Activated CD4-positive, alpha-beta T cell treated with anti-CD3 and anti-CD28 coated beads for 24 hours (primary cell): ENCODE measurements at places on chromosomes 5 and 9.

DNA sequence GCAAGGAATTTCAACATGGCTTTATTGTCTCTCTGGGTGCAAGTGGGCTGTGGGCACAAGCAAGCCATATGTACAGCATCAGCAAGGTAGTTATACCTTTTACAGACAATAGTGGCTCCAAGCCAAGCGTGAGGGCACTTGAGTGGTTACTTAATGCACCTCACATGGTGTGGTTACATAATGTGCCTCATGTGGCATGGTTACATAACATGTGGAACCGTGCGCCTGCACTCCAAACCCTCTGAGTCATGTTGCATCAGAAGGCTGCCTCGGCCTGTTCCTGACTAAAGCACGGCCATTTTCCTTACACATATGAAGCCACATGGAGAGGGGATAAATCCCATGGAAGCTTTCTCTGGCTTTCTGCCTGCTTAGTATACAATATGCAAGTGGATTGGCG is 150.9 kb downstream of the OSTF1 start:
- no peak for DNase-seq

DNA sequence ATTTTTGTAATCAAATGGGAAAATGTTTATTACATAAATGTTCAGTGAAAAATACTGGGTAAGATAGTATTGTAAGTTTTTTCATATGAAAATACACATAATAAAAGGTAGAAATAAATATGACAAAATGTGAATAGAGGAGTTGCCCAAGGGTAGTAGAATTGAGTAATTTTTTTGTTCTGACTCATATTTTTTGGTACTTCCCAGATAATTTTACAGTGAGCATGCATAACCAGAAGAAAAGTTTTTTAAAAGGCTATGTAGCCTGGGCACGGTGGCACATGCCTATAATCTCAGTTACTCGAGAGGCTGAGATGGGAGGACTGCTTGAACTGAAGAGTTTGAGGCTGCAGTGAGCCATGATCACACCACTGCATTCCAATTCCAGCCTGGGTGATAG is 116.9 kb downstream of the PIP5K1B start:
- no peak for DNase-seq

GRCh38 chr5:100858987-100859545 is 44.0 kb downstream of the ST8SIA4 start:
- DNase-seq: no peak

DNA sequence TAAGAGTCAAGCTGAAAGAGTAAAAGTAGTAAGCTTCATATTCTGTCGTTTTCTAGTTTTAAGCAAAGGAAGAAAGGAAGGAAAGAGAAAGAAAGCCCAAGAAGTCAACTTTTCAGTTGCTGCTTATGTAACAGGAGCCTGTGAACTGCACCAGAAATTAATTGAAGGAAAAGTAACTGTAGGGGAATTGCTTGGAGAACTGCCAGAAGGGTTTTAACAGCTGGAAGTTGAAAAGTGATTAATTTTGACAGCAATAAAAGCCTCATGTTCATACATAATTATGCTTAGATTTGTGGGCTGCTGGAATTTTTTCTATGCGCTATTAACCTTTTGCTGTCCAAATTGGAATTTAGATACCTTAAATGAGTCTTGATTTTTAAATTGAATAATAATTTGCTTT is 255.7 kb downstream of the ENC1 start:
- DNase-seq: no peak

DNA sequence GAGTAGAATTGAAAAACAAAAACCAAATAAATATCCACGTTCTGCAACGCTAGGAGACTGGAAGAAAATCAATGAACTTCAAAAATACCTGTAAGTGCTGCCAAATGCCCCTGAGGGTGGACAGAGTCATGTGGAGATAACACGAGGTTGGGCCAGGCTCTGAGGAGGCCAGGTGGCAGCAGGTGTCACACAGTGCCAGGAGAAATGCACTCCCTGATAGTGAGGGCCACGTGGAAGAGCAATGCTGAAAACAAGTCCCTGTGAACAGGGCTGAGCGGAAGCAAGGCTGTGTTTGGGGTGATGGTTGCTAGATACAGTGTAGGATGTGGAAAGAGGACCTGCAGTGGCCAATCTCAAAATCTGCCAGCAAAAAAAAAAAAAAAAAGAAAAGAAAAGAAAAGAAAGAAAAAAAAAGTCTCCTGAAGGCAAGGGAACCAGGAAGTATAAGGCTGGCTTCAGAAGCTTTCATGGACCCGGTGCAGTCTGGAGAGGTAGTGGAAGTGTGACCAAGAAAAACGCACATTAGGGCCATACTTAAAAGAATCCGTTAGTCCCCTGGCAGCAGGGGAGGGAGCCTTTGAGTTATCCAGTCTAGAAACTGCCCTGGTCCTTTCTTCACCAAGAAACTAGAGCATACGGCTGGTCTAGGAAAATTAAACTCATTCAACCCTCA is 16.8 kb downstream of the C1QTNF3 start:
- DNase-seq: no peak

DNA sequence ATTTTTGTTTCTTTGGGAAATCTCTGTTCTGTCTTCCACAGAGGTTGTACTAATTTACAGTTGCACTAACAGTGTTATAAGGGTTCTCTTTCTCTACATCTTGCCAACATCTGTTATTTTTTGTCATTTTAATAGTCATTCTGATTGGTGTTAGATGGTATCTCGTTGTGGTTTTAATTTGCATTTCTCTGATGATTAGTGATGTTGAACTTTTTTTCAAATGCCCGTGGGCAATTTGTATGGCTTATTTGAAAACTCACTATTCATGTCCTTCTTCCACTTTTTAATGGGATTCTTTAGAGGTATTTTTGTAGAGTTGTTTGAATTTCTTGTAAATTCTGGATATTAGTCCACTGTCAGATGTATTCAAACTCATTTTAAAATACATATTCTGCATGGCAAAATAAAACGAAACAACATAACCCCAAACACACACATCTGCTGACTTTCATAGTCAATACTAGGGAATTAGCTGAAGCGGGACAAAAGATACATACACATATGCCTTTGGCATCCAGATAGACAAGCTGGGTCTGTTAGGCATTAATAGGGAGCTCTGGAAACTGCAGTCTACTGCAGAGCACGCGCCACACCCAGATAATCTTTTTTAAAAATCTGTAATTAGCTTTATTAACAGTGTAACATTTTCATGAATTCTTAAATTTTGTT is 5.8 kb upstream of the SPATA31C2 start:
- DNase-seq: no peak

DNA sequence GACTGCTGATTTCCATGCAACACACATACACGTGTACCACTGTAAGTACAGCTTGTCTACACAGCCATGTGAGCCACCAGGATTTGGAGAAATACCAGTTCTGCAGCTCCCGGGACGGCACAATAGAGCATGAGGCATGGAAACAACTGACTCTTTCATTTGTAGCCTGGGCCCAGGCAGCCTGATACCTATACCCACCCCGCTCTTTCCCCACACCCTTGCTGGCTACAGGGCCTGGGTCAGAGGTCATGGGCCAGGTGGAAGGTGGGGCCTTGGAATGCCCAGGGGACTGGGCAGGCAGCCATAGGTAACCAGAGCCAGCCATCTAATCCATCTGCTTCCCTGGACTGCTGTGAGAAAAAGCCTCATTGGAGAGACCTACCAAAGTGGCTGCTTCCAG is 39.0 kb upstream of the ZSWIM6 start:
- DNase-seq: no peak

GRCh38 chr9:86662890-86663468 is 284.3 kb downstream of the GAS1 start:
- no peak for DNase-seq

GRCh38 chr5:104412649-104413240 is 850.2 kb upstream of the NUDT12 start:
- no peak for DNase-seq

DNA sequence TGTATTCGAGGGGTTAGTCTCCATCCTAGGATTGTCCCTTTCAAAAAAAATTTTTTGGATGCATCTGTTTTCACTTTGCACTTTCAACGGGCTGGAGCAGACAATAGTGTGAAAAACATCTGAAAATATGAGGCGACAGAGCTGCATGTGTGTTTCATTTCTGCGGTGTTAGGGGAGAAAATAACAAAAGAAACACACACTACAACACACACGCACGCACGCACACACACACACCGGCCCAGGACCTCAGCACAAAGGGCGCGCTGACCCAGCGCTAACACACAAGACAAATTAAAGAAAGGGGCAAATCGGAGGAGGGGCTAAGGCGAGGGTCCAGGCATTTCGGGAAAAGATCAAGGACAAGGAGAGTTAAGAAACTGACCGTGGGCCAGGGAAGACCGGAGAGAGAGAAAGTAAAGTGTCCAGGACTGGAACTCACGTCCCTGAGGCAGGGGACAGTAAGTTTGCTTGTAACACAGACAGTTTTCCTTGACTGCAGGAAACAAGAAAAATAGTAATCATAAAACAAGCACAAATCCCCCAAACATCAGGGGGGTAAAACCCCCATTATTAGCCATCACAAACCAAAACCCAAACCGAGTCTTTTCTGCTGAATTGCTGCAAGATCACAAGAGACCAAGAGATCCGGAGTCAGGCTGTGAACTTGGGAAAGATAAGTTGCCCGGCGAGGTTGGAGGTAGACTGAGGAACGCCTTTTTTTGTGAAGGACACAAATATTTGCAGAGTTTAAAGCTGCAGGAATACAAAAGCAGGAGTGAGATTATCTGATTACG is 302.1 kb downstream of the PARP8 start:
- no peak for DNase-seq
